Activated naive CD4-positive, alpha-beta T cell (primary cell): ENCODE measurements at places on chromosomes 3 and 15.
A peak's percentile ranks its signal among the peaks of the same experiment; 100 is the strongest.

GRCh38 chr3:42790714-42791229, 13.5 kb downstream of the HIGD1A start:
- no peak for DNase-seq

DNA sequence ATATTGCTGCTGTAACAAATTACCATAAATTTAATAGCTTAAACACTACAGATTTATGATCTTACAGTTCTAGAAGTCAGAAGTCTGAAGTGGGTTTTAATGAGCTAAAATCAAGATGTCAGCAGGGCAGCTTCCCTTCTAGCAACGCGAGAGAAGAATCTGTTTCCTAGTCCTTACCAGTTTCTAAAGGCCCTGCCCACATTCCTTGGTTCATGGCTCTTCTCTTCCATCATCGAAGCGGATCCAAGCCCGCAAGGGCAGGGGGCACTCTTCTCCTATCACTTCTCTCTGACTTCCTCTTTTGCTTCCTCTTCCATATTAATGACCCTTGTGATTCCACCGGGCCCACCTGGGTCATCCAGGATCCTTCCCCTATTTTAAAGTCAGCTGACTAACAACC, 16.1 kb downstream of the MINDY4B start:
- no peak for DNase-seq

GRCh38 chr3:140942221-140943104, 827 bp downstream of the SLC25A36 start:
- DNase-seq = peak; percentile 33

GRCh38 chr3:168850109-168850508, 754.4 kb upstream of the GOLIM4 start:
- no peak for DNase-seq

DNA sequence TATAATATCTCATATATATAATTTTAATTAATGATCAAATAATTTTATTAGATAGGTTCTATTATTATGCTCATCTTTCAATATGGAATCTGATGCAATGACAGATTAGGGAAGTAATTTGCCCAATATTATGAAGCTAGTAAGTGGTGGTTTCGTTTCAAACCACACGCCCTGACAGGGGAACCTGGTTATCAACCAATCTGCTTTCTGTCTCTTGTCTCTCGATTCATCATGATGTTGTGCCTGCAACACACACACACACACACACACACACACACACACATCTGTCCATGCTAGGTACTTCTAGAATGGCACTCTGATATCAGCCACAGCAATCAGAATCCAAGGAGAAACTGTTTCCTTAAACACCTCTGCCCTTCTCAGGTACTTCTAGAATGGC, 128.4 kb downstream of the ZBBX start:
- DNase-seq = no peak

GRCh38 chr3:20576228-20576627, 390.2 kb upstream of the SGO1 start:
- DNase-seq = no peak

DNA sequence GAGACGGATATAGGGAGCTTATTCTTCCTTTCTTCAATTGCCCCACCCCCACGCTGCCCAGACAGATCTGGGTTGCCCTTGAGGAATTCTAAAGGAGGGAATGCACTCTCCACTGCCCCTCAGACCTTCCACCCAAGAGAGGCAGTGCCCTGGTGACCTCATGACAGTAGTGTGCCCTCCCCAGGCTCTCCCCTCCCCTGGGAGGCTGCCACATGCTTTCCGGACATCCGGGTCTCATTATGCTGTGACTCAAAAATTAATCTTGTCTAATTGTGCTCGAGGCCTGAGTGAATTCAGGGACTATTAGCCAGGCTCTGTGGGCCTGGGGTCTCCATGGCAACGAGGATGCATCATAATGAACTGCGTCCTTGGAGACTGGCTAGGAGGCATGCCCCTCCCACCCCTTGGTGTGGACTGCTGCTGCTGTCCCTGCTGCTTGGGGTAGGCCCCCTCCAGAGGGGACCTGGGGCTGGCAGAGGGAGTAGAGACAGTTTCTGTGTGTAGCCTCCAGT, 20.8 kb downstream of the CORO2B start:
- DNase-seq = no peak

GRCh38 chr15:83516935-83517334, 69.8 kb downstream of the SH3GL3 start:
- no peak for DNase-seq

DNA sequence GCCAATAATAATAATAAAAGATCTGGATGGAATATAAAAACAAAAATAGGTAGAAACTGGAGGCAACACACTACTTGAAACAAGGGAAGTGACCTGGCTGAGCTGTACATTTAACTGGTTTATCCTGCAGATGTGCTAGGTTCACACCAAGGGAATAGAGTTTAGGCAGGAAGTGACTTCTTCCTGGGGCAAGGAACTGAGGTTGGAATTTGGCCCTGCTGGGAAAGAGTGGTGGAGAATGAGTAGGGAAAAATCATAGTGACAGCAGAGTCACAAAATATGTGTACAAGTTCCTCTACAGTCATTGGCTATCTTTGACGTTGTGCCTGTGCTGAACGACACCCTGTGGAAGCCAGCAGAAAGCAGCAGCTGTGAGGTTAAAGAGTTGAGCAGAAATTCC, 44.1 kb downstream of the ARHGAP11B start:
- no peak for DNase-seq

- no peak for DNase-seq
Observed at GRCh38 chr15:45842151-45842550, 207.3 kb downstream of the SQOR start.

- no peak for DNase-seq
Observed at GRCh38 chr3:141828890-141829289, 47.6 kb upstream of the ATP1B3 start.

- no peak for DNase-seq
Observed at GRCh38 chr3:152260026-152260425, 8.7 kb upstream of the MBNL1 start.

GRCh38 chr3:32105291-32106131, 909 bp upstream of the GPD1L start:
- no peak for DNase-seq

GRCh38 chr3:183812761-183813445, 12.5 kb downstream of the MAP6D1 start:
- DNase-seq = no peak

- DNase-seq = no peak
Observed at GRCh38 chr3:5260992-5261501, 73.5 kb downstream of the EDEM1 start.

- no peak for DNase-seq
Observed at GRCh38 chr3:179474480-179474879, 23.2 kb upstream of the GNB4 start.

- DNase-seq = no peak
Observed at GRCh38 chr3:105222568-105223093, 144.1 kb upstream of the ALCAM start.

- no peak for DNase-seq
Observed at GRCh38 chr15:99681990-99682389, 51.2 kb downstream of the LYSMD4 start.

DNA sequence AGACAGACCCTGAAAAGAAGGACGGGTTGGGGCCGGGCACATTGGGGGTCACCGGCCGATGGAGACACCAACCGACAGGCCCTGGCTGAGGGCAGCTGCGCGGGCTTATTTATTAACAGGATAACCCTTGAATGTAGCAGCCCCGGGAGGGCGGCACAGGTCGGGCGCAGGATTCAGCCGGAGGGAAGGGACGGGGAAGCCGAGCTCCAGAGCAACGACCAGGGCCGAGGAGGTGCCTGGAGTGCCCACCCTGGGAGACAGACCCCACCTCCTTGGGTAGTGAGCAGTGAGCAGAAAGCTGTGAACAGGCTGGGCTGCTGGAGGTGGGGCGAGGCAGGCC, 2.2 kb upstream of the LSMEM2 start:
- DNase-seq = no peak

- no peak for DNase-seq
Observed at GRCh38 chr15:60047701-60048100, 43.6 kb downstream of the FOXB1 start.

GRCh38 chr15:96252148-96252547, 78.4 kb upstream of the NR2F2 start:
- DNase-seq = no peak

DNA sequence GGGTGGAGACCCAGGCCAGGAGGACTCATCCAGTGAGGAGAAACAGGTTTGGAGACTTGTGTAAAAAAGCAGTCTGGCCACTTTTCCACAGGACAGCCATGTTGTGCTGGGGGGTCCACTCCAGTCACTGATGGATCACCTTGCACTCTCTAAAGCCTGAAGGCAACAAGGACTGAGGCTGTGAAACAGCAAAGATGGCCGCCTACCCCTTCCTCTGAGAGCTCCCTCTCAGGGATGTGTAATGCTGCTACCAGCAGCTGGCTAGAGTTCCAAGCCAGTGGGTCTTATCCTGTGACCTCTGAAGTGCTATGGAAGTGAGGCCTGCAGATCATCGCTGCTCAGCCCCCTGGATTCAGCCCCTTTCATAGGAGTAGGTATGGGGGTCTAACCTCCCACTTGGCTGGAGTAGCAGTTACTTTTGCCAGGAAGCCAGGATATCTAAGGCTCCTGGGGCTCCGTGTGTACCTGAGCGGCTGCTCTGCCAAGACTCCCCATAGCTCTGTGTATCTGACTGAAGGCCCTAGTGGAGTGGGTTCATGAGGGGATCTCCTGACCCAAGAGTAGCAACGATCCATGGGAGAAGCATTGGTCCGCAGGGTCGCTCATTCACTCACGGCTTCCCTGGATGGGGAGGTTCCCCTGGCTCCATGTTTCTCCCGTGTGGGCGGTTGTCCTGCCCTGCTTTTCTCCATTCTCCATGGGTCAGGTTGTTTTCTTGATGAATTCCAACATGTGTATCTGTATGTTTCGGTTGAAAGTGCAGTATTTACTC, 69.9 kb upstream of the TNFSF10 start:
- DNase-seq = no peak

GRCh38 chr3:160161921-160162320, 63.3 kb upstream of the C3orf80 start:
- DNase-seq = no peak

DNA sequence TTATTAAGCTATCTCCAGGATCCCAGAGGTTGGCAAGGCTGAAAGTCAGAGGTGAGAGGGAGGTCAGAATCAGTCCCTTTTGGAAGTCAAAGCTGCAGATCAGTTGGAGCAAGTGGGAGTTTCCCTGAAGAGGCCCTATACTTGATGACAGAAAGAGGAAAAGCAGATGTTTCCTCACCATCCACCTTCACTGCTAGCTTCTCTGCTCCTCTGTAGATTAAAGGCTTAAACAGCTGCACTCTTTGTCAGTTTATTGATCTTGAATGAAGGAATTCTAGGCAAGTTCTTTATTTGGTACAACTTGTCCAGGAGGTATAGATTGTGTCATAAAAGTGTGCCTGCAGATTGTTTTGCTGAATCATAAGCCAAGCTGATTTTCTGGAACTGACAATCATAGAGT, 408.2 kb upstream of the TGFBR2 start:
- DNase-seq = no peak

GRCh38 chr3:72721683-72722381, 126.4 kb downstream of the SHQ1 start:
- DNase-seq = no peak

GRCh38 chr3:194084284-194084683, 51.7 kb upstream of the HES1 start:
- DNase-seq = no peak

- no peak for DNase-seq
Observed at GRCh38 chr15:63263519-63263918, 13.9 kb upstream of the APH1B start.

DNA sequence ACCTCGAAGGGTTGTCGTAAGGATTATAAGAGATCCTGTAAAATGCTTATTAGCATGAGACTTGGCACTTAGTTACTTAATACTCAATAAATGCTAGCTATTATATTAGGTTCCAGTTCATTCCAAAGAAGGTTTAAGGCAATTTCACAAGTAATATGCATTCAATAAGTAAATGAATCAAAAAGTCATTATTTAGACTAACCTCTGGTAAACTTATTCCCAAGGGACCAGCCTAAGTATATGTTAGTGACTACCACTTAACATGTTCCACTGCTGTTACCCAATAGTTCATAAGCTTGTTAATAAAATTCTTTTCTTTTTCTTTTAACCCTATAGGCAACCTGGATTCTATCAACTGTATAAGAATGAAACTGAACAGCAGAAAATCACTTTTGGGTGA, 5.1 kb downstream of the PDCD10 start:
- DNase-seq = no peak

GRCh38 chr15:55334371-55334770, 15.3 kb downstream of the PIGB start:
- no peak for DNase-seq

- DNase-seq = no peak
Observed at GRCh38 chr3:16354291-16354690, 89.3 kb downstream of the OXNAD1 start.

DNA sequence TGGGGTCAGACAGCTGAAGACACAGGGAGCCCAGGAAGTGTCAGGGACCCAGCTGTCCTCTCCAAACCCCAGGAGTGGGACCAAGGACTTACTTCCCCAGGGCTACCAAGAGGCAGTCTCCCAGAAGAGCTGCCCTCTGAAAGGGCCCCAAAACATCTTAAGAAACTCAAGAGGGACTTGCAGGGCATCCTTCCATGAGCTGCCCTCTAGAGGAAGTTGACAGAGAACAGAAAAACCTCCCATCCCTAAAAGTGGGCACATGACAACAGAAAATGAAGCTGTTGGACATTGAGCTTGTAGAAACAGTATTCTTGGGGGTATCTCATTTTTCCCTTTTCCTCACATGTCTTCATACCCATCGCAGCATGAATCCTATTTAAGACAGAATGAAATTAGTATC, 58.9 kb downstream of the MECOM start:
- DNase-seq = no peak

- no peak for DNase-seq
Observed at GRCh38 chr3:126342211-126342610, 15.0 kb downstream of the KLF15 start.

DNA sequence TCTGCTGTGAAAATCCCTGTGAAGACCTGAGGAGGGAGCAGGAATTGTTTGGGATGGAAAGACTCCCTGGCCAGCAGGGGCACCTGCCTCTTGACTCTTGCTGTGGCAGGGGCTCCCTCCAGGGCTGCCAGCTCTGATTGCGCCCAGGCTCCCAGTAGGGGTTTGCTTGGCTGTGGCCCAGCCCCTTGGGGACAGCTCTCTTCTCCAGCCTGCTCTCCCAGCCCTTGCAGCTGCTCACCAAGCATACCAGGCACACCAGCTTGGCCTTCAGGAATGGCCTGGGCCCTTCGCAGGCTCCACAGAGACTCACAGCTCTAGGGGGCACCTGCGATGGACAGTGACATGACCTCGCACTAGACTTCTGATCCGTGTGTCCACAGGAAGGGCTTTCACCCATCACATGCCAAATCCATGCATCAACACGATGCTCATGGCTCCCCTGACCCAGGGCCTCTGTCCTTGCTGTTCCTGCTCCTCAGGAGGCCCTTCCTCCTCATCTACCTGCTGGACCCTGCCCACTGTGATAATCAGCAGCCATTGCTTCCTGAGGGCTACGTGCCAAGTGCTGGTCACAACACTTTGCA, 61.8 kb downstream of the SCN5A start:
- DNase-seq = no peak
